ENCODE measurements at places on chromosomes 2 and 18. TPM values are rescaled to one million over a fixed set of nuclear protein-coding genes. Genes with fewer than 3 reads are reported as not detected.

- no peak for DNase-seq
These were observed 190.4 kb downstream of the NCK2 start for GRCh38 chr2:105935063-105935462.

GRCh38 chr2:199392363-199392762 lies 65.4 kb downstream of the SATB2 start:
- DNase-seq: no peak

GRCh38 chr18:777021-777420 lies 35.0 kb downstream of the YES1 start:
- DNase-seq: no peak

GRCh38 chr2:150517951-150518680 lies 30.6 kb upstream of the RND3 start:
- no peak for DNase-seq

- DNase-seq: no peak
These were observed 4.1 kb upstream of the LOXHD1 start for GRCh38 chr18:46660957-46661749.

DNA sequence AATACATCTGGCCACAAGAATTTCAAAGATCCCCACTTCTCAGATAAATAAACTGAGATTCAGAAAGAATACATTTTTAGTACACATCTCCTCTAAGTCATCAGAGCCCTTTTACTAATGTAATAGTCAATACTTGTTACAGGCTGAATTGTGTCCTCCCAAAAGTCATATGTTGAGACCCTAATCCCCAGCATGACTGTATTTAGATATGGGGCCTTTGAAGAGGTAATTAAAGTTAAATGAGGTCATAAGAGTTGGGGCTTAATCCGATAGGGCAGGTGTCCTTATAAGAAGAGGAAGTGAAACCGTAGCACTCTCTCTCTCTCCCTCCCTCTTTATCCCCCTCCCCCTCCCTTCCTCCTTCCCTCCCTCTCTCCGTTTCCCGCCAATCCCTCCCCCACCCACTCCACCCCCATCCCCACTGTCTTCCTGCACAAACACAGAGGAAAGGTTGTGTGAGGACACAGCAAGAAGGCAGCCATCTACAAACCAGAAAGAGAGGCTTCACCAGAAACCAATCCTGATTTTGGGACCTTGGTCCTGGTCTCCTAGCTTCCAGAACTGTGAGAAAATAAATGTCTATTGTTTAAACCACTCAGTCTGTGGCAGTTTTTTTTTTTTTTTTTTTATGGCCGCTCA lies 66.6 kb upstream of the ZNF397 start:
- no peak for DNase-seq

GRCh38 chr18:23938901-23939341 lies 75.6 kb upstream of the TTC39C start:
- no peak for DNase-seq

DNA sequence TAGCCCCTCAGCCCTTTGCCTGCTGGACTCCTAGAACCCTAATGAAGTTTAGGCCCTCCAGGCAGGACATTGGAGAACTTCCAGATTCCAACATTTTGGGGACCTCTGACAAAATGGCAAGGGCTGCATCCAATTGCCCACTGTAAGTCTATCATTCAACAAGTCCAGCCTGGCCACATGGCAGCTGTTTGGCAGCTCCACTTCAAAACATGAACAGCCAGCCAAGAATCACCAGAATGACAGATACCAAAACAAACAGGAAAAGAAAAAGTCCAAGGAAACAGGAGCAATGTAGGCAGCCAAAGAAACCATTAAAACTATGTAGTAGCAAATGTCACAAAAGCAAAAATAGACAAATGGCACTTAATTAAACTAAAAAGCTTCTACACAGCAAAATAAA lies 25.5 kb downstream of the SLC4A5 start:
- no peak for DNase-seq

- DNase-seq: no peak
These were observed 1.7 kb upstream of the VAMP5 start for GRCh38 chr2:85582492-85582891.

KCNE4 gene
- 7.3 TPM for total RNA-seq

TTC39C gene
- total RNA-seq: 20.6 TPM

Measured in sciatic nerve (tissue), 2 donors.